Activated CD8-positive, alpha-beta memory T cell treated with anti-CD3 and anti-CD28 coated beads, Interleukin-2, amount 10 ng/mL, durations not matched to agents 7 days and 5 days (primary cell): ENCODE measurements at places on chromosomes 7 and 10.

DNA sequence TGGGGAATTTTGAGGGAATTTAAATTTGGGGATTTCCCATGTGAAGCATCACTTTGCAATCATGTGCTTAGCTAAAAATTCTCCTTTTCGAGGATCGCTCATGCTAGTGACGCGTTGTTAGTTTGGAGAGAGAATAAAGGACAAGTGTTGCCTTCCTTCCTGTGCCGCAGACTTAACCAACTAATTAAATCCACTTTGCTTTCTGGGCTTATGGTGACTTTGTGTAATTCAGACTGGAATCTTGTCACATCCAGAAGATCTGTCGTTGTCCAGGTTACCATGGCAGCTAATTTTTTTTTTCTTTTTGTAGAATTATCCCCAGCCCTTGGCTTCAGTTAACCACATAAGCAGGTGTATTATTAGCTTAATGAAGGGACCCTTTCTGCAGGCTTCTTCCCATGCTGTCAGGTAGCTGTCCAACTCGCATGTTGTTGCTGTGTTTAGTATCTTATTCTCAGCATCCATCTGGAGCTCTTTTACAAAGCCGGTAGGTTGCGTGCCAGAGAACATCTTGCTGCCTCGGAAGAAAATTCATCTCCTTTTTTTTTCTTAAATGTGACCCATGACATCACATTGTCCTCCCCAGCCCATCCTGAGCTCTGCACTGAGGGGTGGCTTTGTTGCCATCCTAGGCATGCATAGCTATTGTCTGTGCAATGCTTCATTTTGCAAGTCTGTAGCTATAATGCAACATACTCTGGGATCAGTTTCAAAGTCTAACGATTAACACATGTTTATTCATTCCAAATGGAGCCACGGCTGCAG, 47.2 kb upstream of the NRP1 start:
- no peak for DNase-seq

DNA sequence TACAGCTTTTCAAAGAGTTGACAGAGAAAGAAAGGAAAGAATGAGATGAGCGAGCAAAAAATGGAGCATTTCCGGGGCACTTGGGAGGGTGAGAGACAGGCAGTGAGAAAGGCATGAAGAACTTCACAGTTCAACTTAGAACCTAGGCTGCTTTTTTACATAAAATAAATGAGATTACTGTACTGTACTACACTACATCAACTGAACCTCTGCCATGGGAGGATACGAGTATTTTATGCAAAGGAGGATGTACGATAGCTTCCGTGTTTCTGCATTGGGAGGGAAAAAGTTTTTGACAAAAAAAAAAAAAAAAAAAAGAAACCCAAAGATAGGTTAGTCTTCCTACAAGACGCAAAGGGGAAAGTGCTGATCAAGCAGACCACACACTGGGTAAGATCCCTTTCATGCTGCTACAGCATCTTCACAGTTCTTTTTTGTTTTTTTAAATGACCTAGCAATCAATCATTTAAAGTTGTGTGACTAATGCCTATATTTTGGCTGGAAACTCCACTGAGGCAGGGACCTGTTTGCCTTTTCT, 88.0 kb downstream of the RAPGEF5 start:
- no peak for DNase-seq

DNA sequence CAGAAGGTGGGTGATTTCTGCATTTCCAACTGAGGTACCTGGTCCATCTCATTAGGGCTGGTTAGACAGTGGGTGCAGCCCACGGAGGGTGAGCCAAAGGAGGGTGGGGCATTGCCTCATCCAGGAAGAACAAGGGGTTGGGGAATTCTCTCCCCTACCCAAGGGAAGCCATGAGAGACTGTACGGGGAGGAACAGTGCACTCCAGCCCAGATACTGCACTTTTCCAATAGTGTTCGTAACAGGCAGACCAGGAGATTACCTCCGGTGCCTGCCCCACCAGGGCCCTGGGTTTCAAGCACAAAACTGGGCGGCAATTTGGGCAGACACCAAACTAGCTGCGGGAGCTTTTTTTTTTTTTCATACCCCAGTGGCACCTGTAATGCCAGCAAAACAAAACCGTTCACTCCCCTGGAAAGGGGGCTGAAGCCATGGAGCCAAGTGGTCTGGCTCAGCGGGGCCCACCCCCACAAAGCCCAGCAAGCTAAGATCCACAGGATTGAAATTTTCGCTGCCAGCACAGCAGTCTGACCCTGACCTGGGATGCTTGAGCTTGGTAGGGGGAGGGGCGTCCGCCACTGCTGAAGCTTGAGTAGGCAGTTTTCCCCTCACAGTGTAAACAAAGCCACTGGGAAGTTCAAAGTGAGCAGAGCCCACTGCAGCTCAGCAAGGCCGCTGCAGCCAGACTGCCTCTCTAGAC, 31.2 kb downstream of the ARMC10 start:
- no peak for DNase-seq

DNA sequence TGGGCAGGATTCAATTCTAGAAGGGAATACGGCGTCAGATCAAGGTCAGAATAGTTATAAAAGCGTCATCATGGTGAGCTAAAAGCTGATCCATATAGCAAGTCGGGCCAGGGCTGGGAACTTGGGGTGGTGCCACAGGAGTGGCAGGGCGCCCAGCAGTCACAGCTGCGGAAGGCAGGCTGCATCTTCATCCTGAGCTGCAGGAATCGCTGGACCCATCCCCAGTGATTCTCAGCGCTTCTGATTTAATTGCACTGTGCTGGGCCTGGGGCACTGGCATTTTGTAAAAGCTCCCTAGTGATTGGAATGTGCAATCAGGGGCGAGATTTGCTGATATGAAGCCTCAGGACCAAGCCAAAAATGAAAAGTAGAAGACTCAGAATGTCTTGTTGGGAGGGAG, 135.3 kb downstream of the CTTNBP2 start:
- DNase-seq = no peak

DNA sequence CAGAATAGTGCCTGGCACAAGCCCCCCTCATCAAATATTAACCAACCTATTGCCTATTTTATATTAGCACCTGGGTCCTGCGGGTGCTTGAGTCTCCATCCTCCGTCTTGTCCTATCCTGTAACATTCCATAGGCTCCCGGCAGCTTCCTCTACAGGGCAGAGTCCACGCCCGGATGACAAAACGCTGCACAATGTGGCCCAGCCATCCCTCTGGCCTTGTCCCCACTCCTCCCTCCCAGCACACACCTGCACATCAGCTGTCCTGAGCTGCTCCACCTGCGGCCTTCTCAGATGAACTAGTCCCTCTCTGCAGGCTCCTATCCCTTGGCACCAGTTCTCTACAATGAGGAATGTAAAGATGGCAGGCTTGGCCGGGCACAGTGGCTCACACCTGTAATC, 153.5 kb upstream of the PDE1C start:
- no peak for DNase-seq

DNA sequence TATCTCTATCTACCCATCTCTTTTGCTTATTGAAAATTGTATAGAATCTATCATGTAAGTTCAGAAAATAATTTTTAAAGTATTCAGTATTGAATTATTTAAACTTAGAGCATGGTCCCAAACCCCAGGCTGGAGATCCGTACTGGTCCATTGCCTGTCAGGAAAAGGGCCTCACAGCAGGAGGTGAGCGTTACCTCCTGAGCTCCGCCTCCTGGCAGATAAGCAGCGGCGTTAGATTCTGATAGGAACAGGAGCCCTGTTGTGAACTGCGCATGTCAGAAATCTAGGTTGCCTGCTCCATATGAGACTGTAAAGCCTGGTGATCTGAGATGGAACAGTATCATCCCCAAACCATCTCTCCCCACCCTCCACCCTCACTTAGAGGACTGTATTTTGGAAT, 266.0 kb upstream of the CNTNAP2 start:
- no peak for DNase-seq

- DNase-seq = no peak
Measured at GRCh38 chr7:734214-734613, 7.1 kb upstream of the PRKAR1B start.

GRCh38 chr7:151735186-151735850, 141.6 kb downstream of the PRKAG2 start:
- no peak for DNase-seq

DNA sequence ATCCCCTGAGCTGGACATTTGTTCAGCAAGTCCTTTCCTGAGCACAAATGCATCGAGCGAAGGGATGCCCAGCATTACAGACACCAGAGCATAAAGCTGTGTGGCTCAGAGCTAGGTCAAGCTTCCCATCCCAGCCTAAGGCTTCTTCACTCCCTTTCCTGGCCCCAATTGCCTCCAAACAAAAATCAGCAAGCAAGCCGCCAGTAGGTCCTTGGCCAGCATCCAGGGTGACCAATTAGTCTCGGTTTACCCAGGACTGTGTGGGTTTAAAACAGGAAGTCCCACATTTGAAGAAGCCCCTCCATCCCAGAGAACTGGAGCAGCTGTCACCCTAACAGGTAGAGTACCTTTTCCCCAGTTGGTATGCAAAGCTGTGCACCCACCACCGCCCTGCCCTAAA, 51.2 kb downstream of the PRKAG2 start:
- no peak for DNase-seq

GRCh38 chr10:91465261-91465660, 55.1 kb downstream of the HECTD2 start:
- no peak for DNase-seq

DNA sequence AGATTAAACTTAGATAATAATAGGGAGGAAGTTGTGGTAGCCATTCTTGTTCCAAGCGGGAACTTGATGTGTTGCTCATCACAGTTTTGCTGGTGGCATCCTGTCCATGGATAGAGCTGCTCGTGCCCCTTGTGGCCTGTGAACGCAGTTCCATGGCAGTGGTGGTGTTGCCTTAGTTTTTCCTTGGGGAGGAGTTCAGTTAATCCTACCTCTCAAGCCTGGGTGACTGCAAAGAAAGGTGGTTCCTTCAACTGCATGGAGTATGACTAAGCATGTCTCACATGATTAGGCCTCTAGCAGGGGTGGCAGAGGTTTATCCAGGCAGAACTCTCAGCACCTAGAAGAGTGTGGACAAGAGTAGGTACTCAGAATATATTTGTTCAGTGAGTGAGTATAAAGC, 99.7 kb downstream of the MAPK8 start:
- no peak for DNase-seq

DNA sequence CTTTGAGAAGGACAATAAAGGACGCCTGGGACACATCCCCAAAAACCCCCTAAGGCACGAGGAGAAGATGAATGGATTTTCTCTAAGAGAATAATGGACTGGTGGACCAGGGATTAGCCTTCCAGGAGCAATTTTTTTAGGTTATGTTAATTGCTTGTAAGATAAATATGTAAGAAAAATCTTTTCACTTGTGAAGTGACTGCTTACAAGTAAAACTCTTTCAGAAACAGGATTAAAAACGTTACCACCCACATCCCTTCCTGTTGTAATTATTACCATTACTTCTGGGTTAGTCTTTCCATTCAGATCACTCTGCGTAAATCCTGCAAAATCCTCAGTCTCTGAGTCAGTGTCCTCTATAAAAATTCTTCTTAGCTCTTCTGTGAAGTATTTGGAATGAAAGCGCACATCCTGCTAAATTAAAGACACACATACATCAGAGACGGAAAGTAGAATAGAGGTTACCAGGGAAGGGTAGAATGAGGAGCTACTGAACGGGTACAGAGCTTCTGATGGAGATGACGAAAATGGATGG, 34.3 kb downstream of the CDCA7L start:
- DNase-seq = no peak

GRCh38 chr10:132106431-132106830, 40.7 kb downstream of the JAKMIP3 start:
- DNase-seq = peak; percentile 33

DNA sequence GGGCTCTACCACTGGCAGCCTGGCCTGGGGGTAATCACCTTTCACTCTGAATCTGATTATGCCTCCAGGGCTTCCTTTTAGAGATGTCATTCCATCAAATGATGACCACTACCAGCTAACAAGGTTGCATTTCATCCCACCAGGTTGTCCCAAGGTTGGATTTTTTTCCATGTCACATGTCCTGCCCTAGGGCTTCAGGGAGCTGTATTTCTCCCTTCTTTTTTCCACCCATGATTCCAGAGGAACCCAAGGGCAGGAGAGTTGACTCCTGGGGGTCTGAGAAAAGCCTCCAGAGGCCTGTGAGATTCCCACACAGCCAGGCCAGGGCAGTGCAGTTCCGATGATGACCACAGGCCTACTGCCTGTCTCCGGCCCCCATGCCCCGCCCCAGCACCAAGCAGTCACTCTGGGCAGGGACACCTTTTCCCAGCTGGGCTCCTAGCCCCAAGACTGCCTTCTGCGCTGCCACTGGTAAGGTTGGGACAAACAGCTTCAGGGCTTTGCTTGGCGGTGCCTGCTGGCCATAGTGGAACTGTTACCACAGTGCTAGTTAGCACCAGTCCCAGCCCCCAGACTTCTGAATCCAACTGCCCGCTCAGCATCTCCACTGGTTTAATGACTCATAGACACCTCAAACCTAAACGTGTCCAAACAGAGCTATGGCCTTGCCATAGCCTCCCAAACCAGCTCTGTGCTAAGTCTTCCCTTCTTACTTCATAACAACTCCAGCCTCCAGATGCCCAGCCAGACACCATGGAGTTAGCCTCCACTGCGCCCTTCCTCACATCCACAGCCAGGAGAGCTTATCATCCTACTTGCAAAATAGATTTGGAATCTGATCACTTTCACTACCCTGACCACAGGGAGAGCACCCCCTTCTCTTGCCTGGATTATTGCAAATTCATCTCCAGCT, 133.7 kb downstream of the ARHGAP22 start:
- DNase-seq = no peak

DNA sequence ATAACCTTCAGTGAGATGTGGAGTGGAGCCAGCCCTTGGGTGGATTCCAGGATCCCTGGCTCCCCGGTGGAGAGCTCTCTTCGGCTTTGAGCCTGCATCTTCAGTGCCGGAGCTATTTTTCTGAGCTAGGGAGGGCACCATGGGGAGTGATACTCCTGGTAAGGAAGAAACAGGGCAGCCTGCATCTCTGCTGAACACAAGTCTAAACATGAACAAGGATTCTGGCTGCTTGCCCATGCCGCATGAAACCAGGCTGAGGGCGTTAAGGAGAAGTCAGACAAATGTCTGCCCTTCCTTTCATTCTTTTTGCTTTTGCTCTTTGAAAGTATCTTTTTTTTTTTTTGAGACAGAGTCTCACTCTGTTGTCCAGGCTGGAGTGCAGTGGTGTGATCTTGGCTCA, 60.4 kb downstream of the EVX1 start:
- DNase-seq = no peak

DNA sequence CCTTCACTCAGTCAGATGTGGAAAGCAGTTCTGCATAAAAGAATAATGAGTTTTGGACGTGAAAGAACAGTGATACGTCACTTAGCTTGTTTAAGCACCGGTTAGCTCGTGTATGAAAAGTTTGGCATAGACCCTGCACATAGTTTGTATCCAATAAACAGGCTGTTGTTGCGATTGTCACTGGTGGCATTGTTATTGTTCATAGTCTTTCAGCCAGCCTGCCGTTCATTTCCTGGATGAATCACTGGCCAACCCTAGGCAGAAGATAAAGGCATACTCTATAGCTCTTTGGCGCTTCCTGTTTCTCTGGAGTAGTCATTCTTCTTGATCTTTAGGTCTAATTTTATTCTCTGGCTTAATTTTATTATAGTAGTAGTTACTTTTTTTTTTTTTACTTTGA, 57.8 kb upstream of the ANKRD30A start:
- DNase-seq = no peak
